ENCODE measurements at places on chromosomes 12 and 14. TPM values are rescaled to one million over a fixed set of nuclear protein-coding genes. Genes with fewer than 3 reads are reported as not detected.

- no peak for DNase-seq
Observed at GRCh38 chr12:64186789-64187188, 35.3 kb downstream of the KICS2 start.

DNA sequence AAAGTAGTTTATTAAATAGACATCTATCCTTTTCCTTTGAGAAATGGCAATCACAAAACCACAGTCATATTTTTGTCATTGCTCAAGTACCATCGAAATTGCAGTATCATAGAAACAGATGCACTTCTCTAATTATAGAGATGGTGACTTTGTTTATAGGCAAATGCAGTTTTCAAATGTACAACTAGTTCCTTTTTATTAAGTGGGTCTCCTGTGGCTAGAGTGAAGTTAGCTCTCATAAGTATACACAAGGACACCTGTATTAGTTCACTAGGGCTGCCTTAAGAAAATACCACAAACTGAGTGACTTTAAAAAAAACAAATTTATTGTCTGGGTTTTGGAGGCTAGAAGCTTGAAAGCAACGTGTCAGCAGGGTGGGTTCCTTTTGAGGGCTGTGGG is 62.8 kb downstream of the OTOGL start:
- no peak for DNase-seq

DNA sequence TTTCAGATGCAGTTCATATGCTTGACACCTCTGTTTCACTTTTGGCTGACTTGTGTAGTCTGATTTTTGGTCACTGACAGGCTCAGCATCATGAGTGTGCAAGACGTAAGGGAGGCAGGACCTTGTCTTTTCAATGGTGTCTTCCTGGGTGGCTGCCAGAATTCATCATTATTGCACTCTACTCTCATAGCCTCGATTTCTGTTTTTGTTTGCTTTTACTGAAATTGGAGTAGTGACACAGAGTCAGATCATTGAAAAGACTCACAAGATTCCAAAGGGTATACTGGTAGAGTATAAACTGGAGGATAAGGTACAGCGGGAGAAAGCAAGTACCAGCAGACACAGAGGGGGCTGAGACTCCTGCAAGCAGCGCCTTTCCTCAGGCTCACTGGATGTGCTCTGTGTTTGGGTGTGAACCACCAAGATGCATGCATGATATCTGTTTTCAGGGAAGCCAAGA is 126.3 kb upstream of the FGD4 start:
- no peak for DNase-seq

GRCh38 chr12:124569375-124570148 is 2.1 kb upstream of the NCOR2 start:
- DNase-seq, result no peak

GRCh38 chr12:69112616-69113015 is 126.8 kb upstream of the CPSF6 start:
- no peak for DNase-seq

GRCh38 chr14:68342216-68342763 is 450.6 kb downstream of the ZFP36L1 start:
- no peak for DNase-seq

GRCh38 chr12:99302874-99303273 is 344.7 kb upstream of the GARIN6 start:
- DNase-seq, result no peak

DNA sequence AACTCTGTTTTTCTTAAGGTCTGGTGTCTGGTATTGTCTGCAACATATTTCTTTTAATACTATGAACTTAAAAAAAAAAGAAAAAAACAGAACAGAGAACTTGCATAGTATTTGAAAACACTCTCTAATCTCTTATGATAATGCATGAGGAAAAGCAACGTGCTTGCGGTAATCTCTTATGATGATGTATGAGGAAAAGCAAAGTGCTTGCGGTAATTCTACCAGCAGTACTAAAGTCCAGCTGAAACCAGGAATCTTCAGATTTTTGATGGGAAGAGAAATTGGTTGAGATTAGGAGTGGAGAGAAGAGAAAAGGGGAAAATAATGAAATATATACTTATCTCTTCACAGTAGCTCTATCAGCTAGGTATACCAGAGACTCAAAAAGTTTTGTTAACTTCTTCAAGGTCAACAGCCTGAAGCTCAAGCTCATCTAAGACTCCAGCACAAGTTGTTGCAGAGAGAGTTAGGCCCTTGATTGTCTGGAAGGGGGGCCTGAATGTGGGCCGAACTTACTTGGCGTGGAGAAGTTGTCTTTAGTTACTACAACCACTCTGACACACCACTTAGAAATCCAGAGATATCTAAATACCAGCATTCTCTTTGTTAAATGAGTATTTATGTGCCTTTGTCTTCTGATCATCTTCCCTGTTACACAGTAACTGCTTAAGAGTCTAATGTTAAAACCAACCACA is 240.4 kb downstream of the PRKD1 start:
- DNase-seq, result no peak

DNA sequence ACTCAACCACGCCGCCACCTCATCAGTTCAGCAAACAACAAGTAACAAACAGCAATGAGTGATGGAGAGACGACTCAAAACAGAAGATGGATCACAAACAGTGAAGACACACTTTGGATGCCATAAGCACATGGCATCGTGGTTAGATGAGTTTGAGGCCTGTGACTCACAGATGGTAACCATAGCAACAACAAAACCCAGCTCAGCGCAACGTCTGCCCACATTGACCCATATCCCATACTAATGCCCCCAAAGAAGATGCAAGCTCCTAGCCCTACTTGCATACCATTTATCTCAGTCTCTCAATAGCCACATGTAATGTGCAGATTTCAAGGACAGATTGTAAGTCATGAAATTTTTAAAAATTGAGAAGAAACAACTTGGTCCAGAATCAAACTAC is 1322.3 kb upstream of the TMEM132C start:
- no peak for DNase-seq

DNA sequence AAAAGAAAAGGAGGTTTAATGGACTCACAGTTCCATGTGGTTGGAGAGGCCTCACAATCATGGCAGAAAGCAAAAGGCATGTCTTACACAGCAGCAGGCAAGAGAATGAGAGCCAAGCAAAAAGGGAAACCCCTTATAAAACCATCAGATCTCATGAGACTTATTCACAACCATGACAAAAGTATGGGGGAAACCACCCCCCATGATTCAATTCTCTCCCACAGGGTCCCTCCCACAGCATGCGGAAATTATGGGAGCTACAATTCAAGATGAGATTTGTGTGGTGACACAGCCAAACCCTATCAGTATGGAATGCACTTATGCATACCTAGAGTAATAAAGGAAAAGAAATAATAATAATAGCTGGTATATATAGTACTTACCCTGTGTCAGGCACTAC is 4.5 kb upstream of the GLIPR1 start:
- no peak for DNase-seq

DNA sequence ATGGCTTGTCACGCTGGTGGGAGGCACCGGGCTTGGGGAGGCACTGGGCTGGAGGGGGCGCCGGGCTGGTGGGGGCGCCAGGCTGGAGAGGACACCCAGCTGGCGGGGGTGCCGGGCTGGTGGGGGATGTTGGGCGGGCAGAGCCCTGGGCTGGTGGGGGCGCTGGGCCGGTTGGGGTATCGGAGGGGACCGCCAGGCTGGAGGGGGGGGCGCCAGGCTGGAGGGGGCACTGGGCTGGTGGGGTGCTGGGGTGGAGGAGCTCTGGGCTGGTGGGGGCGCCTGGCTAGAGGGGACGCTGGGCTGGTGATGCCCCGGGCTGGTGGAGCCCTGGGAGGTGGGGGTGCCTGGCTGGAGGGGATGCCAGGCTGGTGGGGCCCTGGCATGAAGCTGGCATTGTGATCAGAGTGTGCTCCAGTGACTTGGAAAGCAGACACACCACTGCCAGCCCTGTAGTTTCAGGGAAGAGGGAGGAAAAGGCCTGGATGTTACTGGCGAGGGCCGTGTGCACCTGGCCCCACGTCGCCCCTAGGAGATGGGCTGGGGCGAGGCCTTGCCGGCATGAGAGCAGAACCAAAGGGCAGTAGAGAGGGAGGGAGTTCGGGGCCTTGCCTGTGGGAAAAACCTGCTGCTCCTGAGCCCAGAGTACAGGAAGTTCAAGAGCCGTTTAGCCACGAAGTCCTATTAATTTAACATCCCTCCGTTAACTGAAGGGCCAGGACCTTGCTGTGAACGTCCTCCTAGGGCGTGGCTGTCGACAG is 13.1 kb downstream of the TEDC1 start:
- DNase-seq, result no peak

GRCh38 chr14:85483037-85483436 is 46.9 kb upstream of the FLRT2 start:
- DNase-seq, result peak; percentile 47

GRCh38 chr12:12278899-12279298 is 12.1 kb upstream of the LRP6 start:
- no peak for DNase-seq

- no peak for DNase-seq
Observed at GRCh38 chr14:94677747-94678146, 65.6 kb downstream of the SERPINA3 start.

DNA sequence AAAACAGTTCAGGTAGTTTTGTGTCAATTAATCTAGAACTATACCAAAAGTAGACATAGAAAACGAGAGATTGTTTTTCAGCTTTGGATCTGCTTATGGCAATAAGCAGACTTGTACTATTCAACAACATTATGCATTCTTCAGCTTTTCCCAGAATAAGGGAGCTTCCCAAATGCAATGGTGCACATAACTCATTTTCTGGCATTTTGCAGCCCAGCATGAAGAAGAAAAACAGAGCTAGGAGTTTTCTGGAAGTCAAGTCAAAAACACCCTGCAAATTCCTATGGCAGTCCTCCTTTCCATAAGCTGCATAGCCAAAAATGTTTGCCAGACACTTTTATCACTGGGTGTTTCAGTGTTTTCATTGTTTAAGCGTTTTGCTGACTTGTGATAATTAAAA is 314.7 kb downstream of the NAV3 start:
- DNase-seq, result peak; percentile 26

DNA sequence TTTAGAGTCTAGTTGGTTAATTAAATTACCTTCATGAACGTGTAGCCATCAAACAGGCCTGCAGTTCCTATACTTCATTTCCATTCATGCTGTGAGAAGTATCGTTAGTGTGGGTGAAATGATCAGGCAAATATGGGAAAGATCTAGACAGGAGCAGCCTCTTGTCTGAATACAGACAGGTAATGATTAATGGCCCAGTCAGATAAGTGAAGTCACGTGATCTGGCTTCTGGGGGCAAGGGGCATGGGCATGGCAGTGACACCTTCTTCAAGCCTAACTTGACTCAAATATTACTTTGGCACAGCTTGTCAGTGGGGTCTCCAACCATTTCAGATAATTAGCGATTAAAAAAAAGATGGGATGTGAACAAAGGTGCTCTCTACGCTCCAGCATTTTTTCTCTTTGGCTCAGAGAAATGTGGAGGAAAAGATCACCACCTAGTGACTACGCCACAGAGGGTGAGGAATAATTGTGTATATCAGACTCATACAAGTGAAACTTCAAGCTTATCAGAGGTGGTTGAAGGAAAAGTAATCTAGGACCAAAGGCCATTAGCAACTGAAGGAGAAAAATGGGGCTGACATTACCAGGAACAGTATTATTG is 17.8 kb downstream of the GUCY2C start:
- DNase-seq, result no peak

GRCh38 chr12:58502226-58502625 is 418.1 kb downstream of the LRIG3 start:
- DNase-seq, result no peak

Gene KRT72
- not detected for polyA plus RNA-seq

Gene PLEKHA5
- 101 TPM for polyA plus RNA-seq

Gene TMEM229B
- polyA plus RNA-seq, result 4.3 TPM

Gene SCNN1A
- 64.4 TPM for polyA plus RNA-seq

Gene TEX52
- 2.2 TPM for polyA plus RNA-seq

Gene LTBP2
- 2.4 TPM for polyA plus RNA-seq

Gene KLRG1
- polyA plus RNA-seq, result 1.8 TPM

Gene JPH4
- 13.5 TPM for polyA plus RNA-seq

Gene FAM161B
- 15.8 TPM for polyA plus RNA-seq

Gene NEMF
- polyA plus RNA-seq, result 92.8 TPM

Gene ARHGAP9
- polyA plus RNA-seq, result 3.3 TPM
